NCI-H460 (cell line): ENCODE measurements at places on chromosomes 3 and 15. TPM values are rescaled to one million over a fixed set of nuclear protein-coding genes. Genes with fewer than 3 reads are reported as not detected.

RLBP1 gene
- not detected in 2 replicates for total RNA-seq

LOXL1 gene
- 9.8 and 10.4 TPM in 2 replicates for total RNA-seq

BCHE gene
- 39.0 and 53.8 TPM in 2 replicates for total RNA-seq

LRRC31 gene
- total RNA-seq, result not detected in 2 replicates

TUSC7 gene
- total RNA-seq, result not detected in 2 replicates

SLCO2A1 gene
- not detected in 2 replicates for total RNA-seq

DNA sequence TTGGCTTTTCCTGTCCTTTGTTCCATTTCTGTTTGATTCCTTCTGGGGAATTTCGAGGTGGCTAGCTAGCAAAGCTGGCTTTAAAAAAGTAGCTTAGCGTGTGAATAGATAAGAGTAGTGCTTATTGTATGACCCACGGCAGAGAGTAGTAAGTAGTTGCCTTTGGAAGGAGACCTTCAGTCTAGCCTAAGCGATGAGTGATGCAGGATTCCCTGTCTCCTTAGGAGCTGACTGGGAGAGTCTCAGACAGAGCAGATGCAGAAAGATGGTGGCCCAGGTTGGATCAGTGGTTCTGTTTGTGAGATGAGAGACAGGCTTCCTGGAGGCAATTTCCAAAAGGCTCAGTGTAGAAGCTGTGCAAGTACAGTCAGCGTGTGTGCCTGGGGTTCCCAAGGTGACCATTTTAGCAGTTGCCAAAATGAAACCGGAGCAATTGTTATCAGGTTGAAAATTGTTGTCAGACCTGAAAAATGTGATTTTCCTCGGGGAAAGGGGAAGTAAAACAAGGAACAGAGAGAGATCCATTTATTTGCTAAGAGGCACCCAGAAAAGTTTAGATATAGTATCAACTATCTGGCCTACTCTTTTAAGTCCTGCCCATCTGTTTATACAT is 681 bp upstream of the IL5RA start:
- DNase-seq, result no peak

FBLN2 gene
- not detected in 2 replicates for total RNA-seq

DNA sequence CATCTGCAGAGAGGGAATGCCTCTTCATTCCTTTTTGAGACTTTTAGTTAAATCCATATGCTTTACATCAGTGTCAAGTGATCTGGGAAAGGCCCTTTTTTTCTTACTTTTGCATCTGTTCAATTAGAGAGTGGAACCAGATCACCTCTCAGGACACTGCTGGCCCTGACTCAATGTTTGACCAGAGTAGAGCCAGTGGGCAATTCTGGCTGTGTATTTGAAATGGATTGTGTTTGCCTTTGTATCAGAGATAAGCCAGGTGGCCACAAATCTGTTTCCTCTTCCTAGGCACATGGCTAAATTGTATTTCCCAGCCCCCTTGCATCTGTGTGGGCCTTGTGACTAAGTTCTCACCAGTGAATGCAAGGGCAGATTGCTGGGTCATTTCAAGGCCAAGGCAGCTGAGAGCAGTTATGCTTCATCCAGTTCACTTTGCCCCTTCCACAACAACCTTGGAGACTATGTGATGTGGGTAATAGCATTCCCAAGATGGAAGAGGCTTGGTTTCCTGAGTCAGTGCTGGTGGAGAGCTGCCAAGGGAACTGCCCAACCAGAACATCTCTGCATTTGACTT is 75.6 kb upstream of the CACNA2D3 start:
- no peak for DNase-seq

EHHADH gene
- total RNA-seq, result 2.3 and 2.6 TPM in 2 replicates

DNA sequence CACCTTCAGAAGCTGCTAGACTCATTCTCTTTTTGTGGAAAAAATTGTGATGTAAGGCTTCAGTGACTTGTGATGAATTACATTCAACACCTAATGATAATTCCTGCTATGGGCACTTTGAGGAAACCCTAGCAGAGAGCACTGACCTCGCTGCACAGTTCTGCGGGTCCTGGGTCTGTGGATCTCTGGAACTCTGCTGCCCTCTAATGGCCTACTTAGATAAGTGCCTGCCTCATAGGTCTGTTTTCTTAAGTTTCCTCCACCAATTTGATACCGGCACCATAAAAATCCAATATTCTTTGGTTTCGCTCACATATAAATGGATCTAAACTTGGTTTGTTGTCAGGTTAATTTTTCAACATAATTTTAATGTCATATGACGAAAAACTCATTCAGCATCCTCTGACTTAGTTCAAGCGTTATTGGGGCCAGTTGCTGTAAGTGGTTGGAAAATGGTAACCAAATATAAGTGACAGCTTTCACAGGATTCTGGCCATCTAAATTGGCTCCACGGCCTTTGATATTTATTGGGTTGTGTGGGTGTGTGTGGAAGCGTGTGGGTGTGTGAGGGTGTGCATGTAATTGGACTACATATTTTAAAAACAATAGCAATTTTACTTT is 10.4 kb downstream of the SLITRK3 start:
- DNase-seq, result peak; percentile 57

DNA sequence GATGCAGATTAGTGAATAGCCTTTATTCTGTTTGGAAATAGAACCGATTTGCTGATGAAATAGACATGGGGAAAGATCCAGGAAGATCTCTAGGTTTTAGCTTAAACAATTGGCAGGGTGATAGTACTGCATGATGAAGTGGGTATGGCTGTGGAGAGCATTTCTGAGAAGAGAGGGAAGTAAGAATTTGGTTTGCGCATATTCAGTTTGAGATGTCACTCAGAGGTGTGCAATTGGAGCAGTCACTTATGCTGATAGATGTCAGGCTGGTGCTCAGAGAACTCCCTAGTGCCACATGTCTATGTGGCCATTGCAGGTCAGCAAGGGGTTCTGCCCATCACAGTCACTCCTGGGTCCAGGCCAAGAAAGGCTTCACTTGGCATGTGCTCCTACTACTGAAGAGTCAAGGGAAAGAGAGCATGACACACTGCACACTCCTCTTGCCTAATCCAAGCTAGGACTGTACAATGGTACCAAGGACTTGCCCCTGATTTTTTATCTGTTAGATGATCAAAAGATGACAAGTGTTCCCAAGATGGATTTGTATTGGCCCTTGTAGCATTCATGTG is 57.2 kb upstream of the ST8SIA2 start:
- DNase-seq, result no peak

BTLA gene
- total RNA-seq, result not detected in 2 replicates

GRCh38 chr3:101703169-101703568 is 16.7 kb upstream of the RPL24 start:
- DNase-seq, result no peak

RYR3 gene
- total RNA-seq, result not detected in 2 replicates

DNA sequence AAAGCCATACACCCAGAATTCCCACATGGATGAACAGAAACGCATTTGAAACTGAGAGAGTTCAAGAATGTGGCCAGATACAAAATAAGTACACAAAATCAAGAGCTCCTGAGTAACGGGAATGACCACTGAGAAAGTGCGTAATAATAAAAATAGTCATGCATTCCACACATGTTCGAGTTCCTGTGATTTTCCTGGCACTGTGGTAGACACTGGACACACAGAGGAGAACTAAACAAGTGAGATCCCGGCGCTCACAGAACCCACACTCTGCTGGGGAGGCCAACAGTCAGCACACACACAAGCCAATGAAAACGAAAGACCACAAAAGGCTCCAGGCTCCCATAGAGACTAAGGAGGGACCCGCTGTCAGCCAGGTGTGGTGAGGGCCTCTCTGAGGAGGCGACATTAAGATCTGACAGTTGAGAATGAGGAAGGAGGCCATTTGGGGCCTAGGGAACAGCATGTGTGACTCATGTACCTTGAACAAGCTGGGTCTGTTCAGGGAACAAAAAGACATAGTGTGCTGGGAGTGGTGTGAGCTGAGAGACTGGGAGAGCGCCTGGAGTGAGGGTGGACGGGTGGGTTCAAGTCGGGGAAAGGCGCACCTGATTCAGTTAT is 5.1 kb downstream of the FAM107A start:
- DNase-seq, result no peak

- DNase-seq, result peak; percentile 48
Observed at GRCh38 chr3:32391643-32392535, at the start of gene CMTM7. TSS of gene CMTM7 (plus strand) at chr3:32391853. CDS start at chr3:32391907, 54 bp downstream.

DNA sequence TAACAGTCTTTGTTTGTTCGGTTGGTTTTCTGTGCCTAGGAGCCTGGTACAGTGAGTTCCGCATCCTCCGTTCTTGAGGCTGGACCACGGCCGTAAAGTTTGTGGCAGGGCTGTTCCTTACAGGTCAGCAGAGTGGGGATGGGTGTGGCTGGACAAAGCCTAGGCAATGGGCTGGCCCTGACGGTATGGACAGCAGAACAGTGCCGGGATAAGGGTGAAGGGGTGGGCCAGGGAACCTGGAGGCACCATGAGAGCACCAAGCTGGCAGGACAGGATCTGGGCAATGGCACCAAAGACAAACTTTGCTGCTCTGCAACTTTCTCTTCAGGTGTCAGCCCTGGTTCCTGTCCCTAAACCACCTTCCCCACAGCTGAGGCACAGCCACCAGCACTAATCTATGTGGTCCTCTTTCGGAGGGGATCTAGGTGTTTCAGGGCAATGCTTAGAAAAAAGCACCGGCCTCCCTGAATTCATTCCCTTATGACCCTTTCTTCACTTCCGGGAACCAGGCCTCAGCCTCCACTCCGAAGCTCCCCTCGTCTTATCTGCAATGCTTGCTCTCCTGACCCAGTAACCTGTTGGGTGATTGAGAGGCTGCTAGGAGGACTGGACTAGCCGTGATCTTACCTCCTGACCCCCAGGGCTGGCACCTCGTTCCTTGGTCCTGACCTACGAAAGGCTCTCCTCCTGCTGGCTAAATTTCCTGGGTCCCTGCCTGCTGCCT is 54.4 kb downstream of the KLHL6 start:
- no peak for DNase-seq

DNAH12 gene
- not detected in 2 replicates for total RNA-seq

DNA sequence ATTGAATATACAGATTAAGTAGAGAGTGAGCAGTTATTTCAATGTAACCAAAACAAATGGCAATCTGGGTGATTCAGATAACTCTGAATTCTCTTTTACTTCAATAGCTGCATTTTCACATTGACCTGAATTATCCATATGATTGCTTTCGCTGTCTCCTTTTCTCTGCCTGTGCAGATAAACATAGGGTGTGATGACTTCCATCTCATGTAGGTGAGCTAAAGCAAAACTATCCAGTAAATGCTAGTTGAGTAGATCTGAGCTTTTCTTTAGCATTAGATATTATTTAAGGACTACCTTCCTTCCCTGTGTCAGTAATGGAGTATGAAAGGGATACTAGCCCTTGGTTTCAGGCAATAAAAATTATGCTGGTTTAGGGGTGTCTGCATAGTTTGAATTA is 288.6 kb downstream of the OXSM start:
- no peak for DNase-seq

BFSP2 gene
- not detected in 2 replicates for total RNA-seq

DNA sequence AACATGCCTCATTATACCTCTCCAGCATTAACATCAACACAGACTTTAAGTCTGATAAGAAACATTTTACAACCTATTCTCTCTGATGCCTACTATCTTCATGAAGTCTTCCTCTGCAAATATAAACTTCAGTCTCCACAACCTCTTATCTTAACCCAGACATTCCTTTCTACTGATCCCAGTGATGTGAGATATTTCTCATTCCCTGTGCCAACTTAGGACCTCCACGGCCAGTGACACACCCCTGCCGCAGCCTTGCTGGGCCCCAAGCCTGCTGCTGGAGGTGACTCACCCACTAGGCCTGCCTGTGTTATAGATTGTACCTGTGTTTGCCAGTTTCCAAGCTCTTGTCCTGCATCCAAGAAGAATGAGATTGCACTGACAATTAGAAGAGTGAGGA is 734.5 kb upstream of the CADM2 start:
- no peak for DNase-seq

CFAP91 gene
- not detected in 2 replicates for total RNA-seq

DNA sequence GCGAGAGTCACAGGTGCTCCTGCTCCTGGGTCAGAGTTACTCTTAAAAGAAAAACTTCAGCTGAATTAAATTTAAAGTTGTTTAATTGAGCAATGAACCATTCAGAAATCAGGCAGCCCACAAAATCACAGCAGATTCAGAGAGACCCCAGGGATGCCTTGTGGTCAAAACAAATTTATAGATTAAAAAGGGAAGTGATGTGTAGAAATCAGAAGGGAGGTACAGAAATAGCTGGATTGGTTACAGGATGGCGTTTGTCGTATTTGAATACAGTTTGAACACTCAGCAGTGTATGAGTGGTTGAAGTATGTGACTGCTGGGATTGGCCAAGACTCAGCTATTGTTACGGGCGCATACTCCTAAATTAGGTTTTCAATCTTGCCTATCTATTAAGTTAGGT is 58.6 kb downstream of the UACA start:
- DNase-seq, result no peak

DNA sequence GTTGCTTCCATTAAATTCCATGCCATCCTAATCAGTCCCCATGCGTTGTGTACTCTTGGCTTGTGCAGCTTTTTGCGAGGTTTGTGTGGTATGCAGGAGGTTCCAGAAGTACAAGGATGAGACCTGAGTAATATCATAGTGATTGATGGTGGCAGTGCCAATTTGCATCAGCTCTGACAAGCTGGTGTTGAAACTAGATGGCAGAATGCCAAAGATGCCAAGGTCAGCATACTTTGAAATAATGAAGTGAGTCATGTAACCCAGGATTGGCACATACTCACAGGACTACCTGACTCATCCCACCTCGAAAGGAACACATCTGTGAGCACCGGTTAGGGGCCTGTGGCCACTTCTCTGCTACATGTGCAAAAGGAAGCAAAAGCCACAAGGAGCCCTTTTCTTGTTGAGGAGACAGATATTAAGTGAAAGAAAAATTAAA is 14.3 kb downstream of the KAT2B start:
- peak; percentile 85 for DNase-seq

PCSK6 gene
- 20.2 and 22.4 TPM in 2 replicates for total RNA-seq

CCR1 gene
- 0.12 TPM in 2 replicates for total RNA-seq

DNA sequence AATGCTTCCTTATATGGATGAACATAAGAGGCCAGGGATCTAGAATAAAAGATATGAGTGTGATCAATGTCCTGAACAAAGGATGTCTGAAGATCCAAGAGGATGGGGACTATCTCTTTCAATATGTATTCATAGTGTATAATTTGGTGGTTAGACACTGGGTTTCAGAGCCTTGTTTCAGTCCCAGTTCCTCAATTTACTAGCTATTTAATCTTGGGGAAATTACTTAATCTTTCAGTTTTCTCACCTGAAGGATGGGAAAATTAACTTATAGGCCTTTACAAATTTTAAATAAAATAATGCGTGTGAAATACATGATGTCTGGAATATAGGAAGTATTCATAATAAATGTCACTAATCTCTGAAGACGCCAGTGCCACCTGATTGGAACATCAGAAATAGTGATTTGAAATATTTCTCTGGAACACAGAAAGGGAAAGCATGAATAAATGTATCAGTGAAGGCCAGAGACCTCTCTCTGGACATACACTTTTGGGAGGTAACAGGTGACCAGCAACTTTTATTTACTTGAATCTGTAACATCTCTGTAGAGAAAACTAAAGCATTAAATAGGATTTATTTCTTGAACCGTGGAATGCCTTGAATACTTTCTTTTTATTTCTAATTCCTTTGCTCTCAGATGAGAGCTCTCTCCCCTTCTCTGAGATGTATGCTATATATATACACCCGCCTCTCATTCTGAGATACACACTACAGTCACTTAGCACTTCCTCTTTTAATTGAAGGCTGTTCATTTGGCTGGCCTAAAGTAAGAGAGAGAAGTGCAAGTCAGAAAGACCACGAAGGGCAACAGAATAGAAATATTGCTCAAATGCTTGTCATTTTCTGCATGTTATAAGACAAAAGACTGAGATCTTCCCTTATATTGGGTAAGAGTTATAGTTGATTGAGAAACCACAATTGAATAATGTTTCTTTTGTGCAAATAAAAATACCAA is 407.1 kb downstream of the LSAMP start:
- no peak for DNase-seq

GRCh38 chr15:45179221-45179985 is 8.4 kb downstream of the SHF start:
- DNase-seq, result peak; percentile 39

SHF gene
- 1.4 and 3.1 TPM in 2 replicates for total RNA-seq
